ENCODE measurements at places on chromosomes 16 and 17.

GRCh38 chr16:85216522-85217375 is 104.5 kb upstream of the CIBAR2 start:
- no peak for DNase-seq

- DNase-seq: no peak
Observed at GRCh38 chr16:54953461-54953860, 22.8 kb downstream of the IRX5 start.

GRCh38 chr17:82668631-82669099 is 20.4 kb upstream of the WDR45B start:
- DNase-seq: peak; percentile 43

DNA sequence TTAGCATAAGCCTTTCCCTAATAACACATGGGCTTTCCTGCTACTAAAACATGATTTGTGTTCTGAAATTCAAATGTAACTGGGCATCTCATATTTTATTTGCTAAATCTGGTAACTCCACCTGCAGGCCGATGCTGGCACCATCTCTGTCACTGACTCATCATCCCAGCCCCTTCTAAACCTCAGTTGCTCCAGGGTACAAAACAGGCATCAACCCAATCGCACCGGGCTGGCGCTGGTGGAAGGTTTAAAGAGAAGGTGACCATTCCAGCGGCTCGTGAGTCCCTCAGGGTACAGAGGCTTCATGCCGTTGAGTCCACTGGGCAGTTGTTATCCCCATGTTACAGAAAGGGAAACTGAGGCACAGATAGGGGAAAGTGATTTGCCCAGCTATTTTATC is 27.1 kb downstream of the PPL start:
- DNase-seq: no peak

- peak; percentile 63 for DNase-seq
Observed at GRCh38 chr17:68378268-68379176, 78.8 kb downstream of the WIPI1 start.

GRCh38 chr16:8847623-8848022 is 21.2 kb downstream of the CARHSP1 start:
- no peak for DNase-seq

DNA sequence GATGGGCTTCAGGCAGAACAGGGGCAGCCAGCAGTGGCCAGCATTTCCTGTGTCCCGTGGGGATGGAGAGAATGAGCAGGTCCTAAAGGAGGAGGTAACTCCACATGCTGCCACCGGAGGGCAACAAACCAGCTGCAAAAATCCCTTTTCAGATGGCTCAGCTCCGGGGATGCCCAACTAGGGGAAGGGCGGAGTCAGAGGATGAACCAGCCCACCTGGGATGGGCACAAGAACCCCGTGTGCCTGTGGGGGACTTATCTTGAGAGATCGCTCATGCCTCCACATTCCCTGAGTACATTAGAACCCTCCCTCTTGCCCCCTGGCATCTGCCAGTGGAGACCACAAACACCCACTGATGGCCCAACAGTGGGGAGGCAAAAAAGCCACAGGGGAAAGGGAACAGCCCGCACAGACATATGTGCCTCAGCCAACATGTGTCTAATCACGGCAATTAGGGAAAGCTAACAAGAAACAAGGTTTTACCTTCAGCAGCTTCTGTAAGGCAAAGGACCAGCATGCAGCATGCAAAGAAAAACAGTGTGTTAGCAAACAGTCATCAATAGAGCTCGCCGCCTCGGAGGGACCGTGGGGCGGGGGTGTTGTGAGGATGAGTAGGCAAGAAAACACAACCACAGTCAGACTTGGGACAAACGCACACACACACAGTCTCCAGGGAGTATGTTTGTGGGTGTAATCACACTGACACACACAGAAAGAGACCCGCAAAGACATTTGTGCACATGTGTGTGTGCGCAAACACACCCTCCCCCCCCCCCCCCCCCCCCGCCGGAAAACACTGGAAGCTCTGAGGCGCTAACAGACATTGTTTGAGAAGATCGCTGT is 64.0 kb downstream of the MYO18A start:
- DNase-seq: peak; percentile 35

- no peak for DNase-seq
Observed at GRCh38 chr16:27742333-27742732, 192.4 kb downstream of the KATNIP start.

DNA sequence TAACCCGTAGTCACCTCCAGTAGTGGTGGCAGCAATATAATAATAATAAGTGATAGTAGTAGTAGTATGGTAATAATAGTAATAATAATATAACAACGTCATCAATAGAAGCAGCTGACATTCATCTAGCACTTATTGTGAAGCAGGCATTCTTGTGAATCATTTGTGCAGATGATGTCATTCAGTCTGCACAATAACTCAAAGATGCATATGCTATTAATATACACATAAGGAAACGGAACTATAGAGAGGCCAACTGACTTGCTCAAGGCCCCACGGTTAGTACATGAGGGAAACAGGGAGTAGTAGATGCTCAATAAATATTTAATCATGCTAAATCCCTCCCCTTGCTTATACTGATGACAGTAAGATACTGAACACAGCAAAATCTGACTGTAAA is 35.4 kb upstream of the GAN start:
- no peak for DNase-seq

DNA sequence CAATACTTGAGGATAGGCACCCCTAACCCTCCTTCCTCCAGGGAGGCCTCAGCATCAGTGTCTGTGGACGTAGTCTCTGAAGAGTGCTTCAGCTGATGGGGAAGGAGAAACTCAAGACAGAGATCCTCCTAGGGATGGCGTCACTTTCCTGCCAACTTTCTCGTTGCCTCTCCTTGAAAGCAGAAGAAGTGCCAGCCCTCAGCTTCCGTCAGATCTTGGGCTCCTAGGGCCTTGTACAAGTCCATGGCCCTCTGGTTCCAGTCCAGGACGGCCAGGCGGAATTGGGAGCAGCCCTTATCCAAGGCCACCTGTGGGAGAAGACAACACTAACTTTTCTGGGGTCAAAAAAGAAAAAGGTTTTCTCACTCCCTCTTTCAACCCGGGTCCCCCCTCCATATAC is 1.3 kb downstream of the SAT2 start:
- no peak for DNase-seq

DNA sequence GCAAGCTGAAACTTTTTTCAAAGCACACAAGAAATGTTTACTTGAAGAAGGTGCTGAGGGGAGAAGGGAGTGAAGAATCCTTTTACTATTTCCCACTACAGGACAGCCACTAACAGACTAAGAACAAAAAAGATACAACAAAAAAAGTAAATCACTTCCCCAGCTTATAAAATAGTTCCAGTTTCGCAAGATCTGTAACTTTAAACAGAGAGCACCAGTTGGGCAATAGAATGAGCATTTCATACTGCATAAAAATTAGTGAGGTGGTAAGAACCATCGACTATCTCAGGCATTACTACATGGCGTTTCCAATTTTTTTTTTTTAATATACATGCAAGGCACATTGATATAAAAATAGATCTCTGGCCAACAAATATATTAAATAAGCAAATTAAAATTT is 11.1 kb downstream of the CRYBA1 start:
- no peak for DNase-seq

- DNase-seq: no peak
Observed at GRCh38 chr16:1961651-1962067, 2.3 kb downstream of the NDUFB10 start.

DNA sequence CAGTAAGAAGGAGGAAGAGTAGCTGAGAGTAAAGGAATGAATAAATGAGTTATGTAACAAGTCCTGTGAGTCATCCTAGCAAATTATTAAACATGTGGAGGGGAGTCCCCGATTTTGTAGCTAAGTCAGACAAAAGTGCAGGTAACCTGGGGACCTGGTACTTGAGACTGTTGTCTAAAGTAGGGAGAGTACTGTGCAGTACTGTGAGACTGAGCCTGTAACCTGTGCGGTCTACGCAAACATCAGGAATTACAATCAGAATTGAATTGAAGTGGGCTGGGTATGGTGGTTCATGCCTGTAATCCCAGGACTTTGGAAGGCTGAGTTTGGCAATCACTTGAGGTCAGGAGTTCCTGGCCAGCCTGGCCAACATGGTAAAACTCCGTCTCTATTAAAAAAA is 35.7 kb downstream of the IKZF3 start:
- no peak for DNase-seq

- no peak for DNase-seq
Observed at GRCh38 chr16:24348545-24349290, 92.6 kb downstream of the CACNG3 start.
